ENCODE measurements at places on chromosomes 16 and 17.

- DNase-seq, result no peak
Observed at GRCh38 chr17:74524653-74525464, 6.4 kb downstream of the CD300LB start.

DNA sequence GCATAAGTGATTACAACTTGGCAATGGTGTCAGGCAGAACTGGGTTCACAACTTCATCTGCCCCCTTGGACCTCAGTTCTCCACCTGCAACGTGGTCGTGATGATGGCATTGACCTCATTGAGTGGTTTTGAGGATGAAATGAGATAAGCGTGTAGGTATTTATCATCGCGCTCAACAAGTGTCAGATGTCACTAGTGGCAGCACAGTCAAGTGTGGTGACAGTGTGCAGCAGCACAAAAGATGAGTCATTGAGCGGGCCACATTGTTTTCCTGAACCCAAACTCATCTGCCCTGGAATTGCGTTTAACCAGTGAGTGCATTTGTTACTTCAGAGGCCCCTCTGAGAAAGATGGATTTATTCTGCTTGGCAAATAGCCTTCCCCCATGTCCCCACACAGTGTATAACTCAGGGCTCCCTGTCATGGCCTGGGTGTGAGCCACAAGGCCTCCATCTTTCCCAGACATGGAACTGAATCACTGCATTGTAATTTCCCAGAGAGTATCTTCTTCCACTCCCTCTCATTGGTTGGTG lies 20.9 kb downstream of the IRX3 start:
- no peak for DNase-seq

GRCh38 chr16:80085606-80086005 lies 455.2 kb upstream of the DYNLRB2 start:
- DNase-seq, result no peak

GRCh38 chr17:44006598-44007345 lies 2.4 kb downstream of the NAGS start:
- DNase-seq, result peak; percentile 98

GRCh38 chr16:66587881-66588600 lies 8.8 kb downstream of the CMTM2 start:
- no peak for DNase-seq

- DNase-seq, result no peak
Observed at GRCh38 chr17:35069311-35069710, 5.8 kb upstream of the RFFL start.

GRCh38 chr16:77789085-77790008 lies 983 bp downstream of the VAT1L start:
- no peak for DNase-seq

- no peak for DNase-seq
Observed at GRCh38 chr16:50151322-50151721, 1.8 kb upstream of the TENT4B start.

DNA sequence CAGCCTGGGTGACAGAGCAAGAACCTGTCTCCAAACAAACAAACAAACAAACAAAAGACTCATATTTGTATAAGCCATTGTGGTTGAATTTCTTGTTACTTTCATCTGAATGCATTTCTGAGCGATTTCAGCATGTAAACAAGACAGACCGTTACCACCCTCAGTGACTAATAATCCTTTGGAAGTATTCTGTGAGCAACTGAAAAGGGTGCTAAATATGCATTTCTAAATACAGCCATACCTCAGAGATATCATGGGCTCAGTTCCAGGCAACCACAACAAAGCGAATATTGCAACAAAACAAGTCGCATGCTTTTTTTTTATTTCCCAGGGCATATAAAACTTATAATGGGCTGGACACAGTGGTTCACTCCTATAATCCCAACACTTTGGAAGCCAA lies 109.0 kb downstream of the USP31 start:
- no peak for DNase-seq

- DNase-seq, result no peak
Observed at GRCh38 chr16:3029491-3030221, 5.8 kb downstream of the THOC6 start.

DNA sequence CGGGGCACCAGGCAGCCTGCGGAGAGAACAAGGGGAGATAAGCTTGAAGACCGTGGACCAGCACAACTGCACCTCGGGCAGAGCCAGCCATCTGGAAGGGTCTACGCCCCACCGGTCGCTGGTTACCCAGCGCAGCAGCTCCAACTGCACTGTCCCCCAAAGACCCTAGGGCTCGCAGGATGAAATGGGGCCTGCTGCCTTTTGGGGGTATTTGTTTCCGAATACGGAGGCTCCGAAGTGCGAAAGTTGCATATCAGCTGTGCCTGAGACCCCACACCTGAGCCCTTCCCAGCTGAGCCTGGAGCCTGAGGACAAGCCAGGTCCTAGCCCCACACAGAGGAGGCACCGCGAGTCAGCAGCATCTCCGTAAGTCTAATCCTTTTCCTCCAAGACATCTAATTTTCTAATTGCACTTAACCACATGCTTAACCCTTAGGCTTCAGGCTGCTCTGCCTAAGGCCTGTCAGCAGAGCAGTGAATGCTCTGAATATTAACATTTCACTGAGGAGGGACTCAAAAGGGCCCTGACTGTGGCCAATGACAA lies 4.0 kb downstream of the KIFC3 start:
- no peak for DNase-seq

DNA sequence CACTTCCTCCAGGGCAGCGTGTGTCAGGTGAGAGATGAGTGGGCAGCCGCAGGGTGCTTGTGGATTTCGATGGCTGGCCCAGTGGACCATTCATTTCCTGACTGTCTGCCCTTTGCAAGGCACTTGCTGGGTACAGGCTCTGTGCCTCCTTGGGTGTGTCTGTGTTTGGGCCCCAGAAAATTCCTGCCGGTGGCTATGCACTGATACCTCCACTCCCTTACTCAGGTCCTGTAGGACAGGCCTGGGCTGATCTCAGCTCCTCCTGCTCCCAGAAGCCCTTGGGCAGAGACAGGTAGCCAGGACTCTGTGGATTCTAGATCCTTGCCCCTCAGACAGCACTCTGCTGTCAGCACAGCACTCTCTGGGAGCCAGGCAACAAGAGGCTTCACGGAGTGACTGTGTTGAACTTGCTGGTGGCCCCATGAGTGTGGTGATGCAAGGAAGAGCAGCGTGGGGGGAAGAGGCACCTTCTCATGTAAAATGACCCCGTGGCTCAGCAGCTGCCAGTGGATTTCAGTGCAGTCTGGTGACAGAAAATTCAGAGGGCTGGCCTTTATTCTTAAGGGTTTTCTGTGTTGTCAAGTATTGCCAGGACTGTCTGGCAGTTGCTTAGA lies 29.0 kb downstream of the PGS1 start:
- DNase-seq, result no peak

DNA sequence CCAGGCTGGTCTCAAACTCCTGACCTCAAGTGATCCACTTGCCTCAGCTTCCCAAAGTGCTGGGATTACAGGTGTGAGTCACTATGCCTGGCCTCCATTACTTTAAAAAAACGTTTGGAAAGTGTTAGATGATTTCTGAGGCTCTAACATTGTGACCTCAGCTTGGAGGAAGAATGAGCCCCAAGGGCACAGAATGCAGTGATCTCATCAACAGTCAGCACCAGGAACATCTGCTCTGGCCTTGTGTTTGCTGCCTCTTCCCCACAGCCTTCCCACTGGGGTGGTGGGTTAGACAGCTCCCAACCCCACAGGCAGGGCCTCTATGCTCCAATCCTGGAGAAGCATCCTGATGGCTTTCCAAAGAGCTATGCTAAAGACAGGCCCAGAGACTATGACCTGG lies 37.7 kb upstream of the SREBF1 start:
- DNase-seq, result peak; percentile 78

- no peak for DNase-seq
Observed at GRCh38 chr16:70430667-70431536, 8.0 kb downstream of the ST3GAL2 start.

DNA sequence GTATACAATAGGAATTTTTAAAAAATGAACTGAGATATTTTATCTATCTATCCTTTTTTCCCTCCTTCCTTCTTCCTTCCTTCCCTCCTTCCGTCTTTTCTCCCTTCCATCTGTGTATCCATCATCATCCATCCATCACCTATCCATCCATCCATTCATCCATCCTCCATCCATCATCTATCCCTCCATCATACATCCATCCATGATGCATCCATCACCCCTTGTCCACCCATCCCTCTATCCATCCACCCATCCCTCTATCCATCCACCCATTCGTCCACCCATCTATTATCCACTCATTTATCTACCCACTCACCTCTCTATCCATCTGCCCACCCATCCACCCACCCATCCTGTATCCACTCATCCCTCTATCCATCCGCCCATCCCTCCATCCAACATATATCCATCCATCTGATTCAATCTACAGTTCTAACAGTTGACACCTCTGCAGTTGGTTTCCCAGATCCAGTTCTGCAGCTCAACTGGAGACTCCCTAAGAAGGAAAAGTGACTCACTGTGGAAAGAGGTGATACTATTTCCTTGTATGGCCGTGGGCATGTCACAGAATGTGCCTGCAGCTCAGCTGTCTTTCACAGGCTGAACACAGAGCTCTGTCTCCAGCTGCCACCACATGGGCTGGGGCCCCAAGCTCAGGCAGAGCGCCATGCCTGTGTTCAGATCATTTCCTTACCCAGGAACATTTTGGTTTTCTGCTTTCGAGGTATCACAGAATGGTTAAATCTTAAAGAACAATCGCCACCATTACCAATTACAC lies 130.8 kb downstream of the XYLT1 start:
- peak; percentile 57 for DNase-seq

- no peak for DNase-seq
Observed at GRCh38 chr16:27620541-27620940, 70.6 kb downstream of the KATNIP start.

DNA sequence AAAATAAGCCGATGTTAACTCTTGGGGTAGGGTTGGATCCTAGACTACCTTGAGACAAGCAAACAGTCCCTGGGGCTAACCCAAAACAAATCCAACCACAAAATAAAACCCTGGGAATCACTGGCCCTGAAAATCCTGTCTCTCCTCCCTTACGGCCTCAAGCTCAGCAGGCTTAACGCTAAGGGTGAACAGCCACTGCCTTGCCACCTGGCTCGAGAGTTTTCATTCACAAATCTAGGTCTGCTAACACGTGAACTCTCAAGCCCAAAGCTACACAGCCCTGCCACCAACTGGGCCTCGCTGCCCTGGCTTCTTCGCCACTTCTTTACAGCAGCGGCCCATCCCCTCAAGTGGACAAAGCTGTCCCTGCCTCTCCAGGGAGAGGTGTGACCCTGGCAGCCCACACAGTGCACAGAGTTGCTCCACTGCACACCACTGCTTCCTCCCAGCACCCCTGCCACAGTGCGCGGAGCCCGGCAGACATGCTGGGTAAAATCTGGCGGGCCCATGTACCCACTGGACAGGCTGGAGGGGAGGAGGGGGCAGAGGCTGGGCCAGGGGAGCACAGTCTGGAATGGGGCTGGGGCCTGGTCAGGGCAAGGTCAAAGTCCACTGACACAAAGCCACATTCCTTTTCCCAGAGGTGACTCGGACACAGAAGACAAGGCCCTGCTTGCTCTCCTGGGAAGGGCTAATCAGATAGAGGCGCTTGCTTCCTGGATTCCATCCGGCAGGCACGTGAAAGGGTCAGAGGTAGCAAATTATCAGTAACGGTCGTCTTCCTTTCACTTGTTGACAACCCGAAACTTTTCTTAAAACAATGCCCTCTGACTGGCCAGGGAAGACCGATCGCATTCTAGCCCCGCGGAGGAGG lies 996 bp downstream of the PCYT2 start:
- no peak for DNase-seq

- DNase-seq, result peak; percentile 41
Observed at GRCh38 chr16:50338371-50339231, 30.2 kb downstream of the BRD7 start.

DNA sequence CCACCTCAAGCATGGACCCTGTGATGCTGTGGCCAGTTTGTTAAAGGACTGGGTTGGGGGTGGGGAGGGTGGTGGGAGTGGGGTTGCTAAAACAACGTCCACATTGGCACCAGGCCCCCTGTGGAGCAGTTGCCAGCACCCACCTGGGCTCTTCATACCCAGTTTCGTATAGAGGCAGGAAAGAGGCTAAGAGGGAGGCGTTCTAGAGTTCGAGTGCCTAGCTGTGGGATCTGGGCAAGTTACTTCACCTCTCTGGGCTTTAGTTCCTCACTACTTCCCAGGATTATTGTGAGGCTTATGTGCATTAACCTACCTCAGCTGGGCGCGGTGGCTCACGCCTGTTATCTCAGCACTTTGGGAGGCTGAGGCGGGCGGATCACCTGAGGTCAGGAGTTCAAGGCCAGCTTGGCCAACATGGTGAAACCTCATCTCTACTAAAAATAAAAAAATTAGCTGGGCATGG lies 1.4 kb downstream of the MFAP4 start:
- no peak for DNase-seq

GRCh38 chr16:81830845-81831540 lies 51.9 kb downstream of the PLCG2 start:
- DNase-seq, result no peak

- no peak for DNase-seq
Observed at GRCh38 chr17:58308173-58308984, 20.2 kb downstream of the TSPOAP1 start.

GRCh38 chr17:42681976-42682721 lies at the start of gene CNTNAP1:
Gene CNTNAP1, plus strand, starts transcription at chr17:42682531. Its CDS starts 299 bp downstream, at chr17:42682830.
- DNase-seq, result peak; percentile 71

- peak; percentile 75 for DNase-seq
Observed at GRCh38 chr16:47197536-47198179, 53.9 kb upstream of the NETO2 start.

DNA sequence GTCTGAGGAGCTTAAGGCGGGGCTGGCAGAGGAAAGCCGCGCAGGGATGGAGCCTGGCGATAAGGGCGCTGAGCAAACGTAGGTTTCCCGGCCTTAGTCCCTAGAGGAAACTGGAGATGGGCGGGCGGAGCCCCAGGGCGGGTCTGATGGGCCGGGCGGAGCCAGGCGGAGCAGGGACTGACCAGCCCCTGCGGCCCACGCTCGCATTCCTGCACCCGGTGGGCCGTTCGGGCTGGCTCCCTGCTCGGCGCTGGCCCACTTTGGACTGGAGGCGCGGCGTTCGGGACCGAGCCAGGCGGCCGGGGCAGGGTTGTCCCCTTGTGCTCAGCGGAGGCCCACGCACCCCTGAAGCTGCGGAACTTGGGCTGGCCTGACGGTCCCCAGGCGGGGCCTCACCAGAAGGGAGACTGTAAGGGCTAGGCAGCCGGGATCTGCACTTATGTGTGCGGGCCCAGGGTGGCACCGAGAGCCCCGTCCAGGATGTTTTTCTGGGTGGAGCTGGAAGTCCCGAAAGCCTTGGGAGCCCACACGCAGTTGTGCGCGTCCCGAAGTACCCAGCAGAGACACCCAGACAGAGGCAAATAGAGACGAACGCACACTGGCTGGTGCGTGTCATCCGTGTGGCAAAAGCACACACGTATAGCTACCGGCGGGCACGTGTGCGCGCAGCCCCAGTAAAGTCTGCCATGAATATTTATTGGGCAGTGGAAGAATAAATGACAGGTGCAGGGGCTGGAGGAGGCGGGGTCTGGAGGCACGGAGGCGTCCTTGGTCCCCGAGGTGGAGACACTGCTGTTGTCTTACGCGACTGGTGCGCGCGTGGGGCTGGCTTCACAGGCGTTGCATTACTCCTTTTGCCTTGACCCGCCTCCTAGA lies 1.4 kb downstream of the PYDC1 start:
- DNase-seq, result peak; percentile 40

- DNase-seq, result peak; percentile 42
Observed at GRCh38 chr16:87491522-87492290, 1.1 kb downstream of the ZCCHC14 start.

Measured in fibroblast of lung (primary cell).